ENCODE measurements at places on chromosomes 5 and 9.

GRCh38 chr5:138149530-138149929 is 10.3 kb upstream of the NME5 start:
- no peak for DNase-seq

- DNase-seq: no peak
These were observed 1.3 kb upstream of the PDLIM4 start for GRCh38 chr5:132256086-132256782.

- no peak for DNase-seq
These were observed at the start of gene IFNE for GRCh38 chr9:21482213-21482612. IFNE (minus strand) TSS chr9:21482313; CDS start chr9:21481694, 619 bp downstream.

DNA sequence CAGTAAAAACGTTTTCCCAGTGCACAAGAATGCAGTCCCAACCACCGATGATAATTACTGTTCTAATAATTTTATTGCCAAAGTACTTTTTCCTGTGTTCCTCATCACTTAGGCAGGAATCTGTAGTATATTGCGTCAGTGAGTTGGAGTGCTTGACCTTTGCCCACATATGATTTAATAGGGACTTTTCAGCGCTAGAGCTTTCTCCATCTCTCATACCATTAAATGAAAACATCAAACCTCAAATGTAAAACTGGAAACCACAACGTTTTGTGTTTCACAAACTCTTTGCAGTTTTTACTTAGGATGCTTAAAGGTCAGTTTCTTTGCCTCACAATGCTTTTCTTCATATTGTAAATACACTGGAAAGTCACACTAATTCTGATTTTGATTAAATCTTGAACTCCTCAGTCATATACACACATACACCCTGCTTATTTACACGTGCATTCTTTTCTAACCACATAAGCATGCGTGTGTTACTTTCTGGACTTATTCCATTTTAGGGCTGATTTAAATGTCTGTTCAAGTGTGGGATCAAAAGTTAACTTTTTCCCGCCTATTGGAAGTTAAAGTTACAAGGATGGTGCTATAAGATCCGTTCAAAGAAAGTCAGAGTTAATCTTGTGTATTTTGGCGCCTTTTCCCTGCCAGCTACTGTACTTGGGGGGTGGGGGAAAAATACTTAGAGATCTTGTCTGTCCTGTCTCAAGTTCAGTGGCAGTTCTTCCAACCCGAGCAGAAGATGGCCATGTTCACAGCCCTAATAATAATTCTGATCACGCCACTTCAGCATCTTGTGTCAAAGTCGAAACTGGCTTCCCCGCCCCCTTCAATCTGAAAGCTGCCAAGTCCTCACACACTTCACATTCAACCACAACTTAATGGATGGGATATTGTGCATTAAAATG is 6.6 kb upstream of the NFIB start:
- DNase-seq: no peak

DNA sequence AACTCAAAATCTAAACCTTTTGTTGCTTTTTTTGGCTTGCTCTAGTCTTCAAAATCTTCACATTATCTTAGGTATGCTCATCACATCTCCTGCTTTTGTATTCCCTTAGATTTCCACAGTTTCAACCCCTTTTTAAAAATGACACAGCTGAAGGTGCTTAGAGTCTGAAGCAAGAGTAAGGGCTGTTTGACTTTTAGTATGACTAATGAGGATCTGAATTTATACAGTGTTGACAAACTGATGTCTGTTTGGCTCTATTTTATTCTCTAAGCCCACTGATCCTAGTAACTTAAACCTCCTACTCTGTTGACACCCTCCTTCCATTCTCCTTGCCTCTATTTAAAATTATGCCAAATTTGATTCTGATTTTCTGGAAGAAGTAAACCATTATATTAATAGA is 200.1 kb downstream of the MCTP1 start:
- DNase-seq: no peak

GRCh38 chr9:134558124-134558905 is 83.3 kb upstream of the COL5A1 start:
- DNase-seq: no peak

DNA sequence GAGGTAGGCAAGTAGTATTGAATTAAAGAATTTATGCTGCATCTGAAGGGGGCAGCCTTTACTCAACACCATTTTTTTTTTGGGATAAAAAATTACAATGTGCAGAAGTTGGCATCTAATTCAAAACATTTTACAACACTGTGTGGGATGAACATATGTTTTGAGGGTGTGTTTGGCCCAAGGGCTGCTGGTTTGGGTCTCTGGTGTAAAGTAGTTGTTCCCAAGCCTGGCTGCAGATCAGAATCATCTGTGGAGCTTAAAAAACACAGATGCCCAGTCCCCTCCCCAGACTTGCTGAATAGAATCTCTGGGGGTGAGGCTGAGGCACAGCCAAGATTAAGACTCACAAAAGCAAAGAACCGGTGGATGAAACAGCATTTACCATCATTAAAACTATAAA is 33.0 kb upstream of the PDZD2 start:
- no peak for DNase-seq

DNA sequence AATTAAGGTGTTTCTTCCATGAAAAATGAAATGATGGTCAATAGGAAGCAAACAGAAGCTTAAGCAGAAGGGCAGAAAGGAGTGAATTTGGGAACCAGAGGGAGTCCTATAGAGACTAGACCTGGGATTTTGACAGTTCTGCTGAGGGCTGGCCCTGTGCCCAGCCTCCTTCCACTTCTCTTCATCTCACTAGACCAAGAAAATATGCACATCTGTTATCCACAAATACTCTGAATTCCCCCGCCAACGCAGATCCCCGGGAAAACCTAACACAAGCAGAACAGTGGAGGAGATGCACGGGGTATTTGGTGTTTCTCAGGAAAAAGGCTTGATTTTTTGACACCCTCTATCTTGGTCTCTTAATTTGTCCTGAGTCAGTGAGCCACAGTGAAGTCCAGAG is 22.7 kb downstream of the GRIA1 start:
- no peak for DNase-seq

- DNase-seq: no peak
These were observed 2.0 kb downstream of the C7 start for GRCh38 chr5:40911266-40911665.

GRCh38 chr9:99221266-99221620 is 499 bp downstream of the ALG2 start:
- no peak for DNase-seq

GRCh38 chr5:95181644-95182043 is 103.2 kb downstream of the MCTP1 start:
- no peak for DNase-seq
